Heart right ventricle (tissue), 16 donors: ENCODE measurements at places on chromosomes 4 and X.

DNA sequence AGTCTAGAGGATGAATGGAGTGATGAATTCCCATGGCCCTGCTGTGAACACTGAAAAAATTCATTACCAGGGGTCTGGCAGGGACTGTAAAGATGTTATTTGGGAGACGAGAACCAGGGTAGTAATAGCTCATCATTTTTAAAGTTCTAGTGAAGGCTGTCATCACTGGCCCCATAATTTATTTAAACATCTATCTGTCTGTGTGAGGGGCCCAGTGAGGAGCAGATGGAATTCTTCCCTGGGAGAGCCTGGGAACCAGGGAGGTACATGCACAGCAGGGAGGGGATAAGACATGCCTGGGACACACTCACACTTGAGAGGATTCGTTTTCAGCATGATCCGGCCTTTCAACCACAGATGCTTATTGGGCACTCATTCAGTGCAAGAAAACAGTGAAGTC is 162.0 kb downstream of the PDGFRA start:
- no peak for DNase-seq

- no peak for DNase-seq
Observed at GRCh38 chr4:97081951-97082350, 1061.3 kb downstream of the STPG2 start.

GRCh38 chr4:112099701-112100297 is 45.5 kb upstream of the FAM241A start:
- DNase-seq: no peak

DNA sequence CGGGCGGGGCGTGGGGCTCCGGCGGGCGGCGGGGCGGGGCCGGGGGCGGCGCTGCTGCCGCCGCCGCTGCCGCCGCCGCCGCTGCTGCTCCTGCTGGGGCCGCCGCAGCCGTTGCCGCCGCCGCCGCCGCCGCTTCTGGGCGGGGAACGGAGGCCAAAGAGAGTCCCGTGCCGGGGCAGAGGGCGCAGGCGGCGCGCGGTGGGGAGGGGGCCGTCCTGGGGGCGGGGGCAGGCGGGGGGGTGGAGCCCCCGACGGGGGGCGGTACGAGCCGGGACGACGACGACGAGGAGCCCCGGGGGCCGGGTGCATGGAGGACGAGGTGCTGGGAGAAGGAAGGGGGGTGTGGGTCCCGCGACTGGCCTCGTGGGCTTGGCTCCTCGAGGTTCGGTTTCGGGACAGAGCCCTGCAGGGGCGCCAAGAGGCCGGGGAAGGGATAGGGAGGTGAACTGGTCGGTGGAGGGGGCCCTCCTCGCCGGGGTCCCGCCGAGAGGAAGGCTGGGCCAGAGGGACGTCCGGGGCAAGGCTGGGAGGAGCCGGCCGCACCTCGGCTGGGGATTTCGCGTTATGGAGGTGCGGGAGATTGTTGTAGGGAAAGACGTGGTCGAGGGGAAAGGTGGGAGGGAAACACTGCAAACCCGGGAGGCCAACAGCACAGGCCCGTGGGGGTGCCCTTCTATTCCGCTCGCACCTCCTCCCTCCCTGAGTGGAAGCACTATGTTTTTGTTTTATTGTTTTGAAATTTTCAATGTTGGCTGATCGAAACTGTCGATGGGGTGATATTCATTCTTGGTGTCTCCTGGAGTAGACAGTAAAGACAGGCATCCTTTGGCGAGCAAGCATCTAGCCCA is 1.9 kb downstream of the BCORL1 start:
- DNase-seq: peak; percentile 40

- DNase-seq: peak; percentile 52
Observed at GRCh38 chrX:16123222-16123786, at the start of gene GRPR. Gene GRPR (plus strand): TSS chrX:16123565. CDS start chrX:16123954, 389 bp downstream.

DNA sequence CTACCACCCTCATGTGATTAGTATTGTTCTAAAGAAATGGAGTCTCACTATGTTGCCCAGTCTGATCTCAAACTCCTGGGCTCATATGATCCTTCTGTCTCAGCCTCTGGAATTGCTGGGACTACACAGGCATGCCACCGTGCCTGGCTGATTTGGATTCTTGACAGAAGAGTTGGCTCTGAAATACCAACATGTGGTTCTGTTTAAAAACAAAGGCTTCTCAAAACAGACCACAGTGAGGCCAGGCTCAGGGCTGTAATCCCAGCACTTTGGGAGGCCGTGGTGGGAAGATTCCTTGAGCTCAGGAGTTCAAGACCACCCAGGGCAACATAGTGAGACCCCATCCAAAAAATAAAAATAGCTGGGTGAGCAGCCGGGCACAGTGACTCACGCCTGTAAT is 126.7 kb downstream of the DHRSX start:
- DNase-seq: no peak
